GM20000 (cell line): ENCODE measurements at places on chromosomes 11 and 22.

- no peak for DNase-seq
These were observed 92.1 kb downstream of the PARVA start for GRCh38 chr11:12469451-12469850.

DNA sequence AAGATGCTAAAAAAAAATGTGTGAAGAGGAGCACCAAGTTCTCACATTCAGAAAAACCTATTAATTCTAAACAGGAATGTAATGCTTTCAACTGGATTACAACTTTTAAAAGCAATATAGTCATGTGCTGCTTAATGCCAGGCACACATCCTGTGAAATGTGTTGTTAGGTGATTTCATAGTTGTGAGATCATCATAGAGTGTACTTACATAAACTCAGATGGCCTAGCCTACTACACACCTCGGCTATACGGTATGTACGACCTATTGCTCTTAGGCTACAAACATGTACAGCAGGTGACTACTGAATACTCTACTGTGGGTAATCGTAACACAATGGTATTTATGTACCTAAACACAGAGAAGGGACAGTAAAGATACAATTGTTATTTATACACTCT lies 142.3 kb downstream of the RBFOX2 start:
- no peak for DNase-seq

- DNase-seq = no peak
These were observed 207.6 kb downstream of the CWF19L2 start for GRCh38 chr11:107250017-107250416.

DNA sequence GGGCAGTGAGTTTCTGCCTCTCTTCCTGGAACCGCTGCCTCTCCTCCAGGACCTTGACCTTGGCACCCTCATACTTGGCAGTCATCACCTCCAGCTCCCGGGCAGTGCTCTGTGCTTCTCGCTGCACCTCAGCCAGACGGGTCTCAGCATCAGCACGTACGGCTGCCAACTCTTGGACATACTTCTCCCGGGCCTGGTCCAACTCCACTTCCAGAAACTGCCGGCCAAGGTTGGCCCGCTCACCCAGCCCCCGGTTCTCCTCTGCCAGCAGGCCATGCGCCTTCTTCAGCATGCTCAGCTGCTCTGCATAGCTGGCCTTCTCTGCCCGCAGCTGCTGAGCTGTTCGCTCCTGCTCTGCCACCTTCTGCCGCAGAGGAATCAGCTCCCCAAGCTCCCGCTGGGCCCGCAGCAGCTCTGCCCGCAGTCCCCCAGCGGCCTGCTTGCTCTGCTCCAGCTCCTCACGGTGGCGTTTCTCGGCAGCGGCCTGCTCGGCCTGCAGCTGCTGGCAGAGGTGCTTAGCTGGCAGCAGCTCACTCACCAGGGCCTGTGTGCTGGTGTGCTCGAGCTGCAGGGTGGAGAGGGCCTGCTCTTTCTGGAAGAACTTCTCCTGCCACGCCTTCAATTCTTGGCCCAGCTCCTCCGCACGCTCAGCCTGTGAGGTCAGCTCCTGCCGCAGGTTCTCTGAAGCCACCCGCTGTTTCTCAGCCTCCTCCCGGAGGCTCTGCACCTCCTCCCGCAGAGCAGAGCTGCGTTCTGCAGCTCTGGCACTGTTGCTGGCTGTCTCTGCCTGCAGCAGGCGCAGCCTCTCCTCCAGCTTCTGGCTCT lies 14.4 kb downstream of the IL18BP start:
- DNase-seq = no peak

- DNase-seq = no peak
These were observed 2.2 kb downstream of the PIDD1 start for GRCh38 chr11:802693-803466.

DNA sequence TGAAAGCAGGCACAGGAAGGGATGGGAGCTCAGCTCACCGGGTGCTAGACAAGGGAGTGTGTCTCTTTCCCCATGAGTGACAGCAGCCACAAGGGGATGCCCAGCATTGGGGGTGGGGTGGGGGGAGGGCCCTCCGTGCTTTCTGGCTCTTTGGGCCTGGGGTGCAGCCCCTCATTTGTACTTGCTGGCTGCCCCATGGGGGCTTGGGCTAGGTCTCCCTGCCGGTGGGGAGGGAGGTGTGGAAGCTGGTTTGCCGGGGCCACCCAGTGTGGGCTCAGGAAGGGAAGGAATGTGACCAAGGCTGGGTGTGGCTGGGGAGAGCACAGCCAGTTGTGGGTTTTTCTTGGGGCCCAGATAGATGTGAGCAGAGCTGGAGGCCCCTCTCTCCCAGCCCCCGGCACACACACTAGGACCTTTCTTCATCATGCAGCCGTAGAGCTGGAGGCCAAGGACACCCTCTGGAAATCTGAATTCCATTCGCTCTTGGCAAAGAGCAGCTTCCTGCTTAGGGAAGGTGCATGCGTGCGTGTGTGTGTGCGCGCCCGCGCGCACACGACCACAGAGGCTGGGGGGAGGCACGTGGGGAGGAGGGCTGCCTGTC lies 25.8 kb downstream of the KCNQ1OT1 start:
- no peak for DNase-seq

- no peak for DNase-seq
These were observed 22.4 kb downstream of the SIK2 start for GRCh38 chr11:111624608-111625007.

- peak; percentile 92 for DNase-seq
These were observed 6.9 kb downstream of the CDC42EP1 start for GRCh38 chr22:37566903-37567798.

- DNase-seq = no peak
These were observed 1.5 kb downstream of the KRTAP5-5 start for GRCh38 chr11:1631066-1631568.

- no peak for DNase-seq
These were observed 49.0 kb downstream of the RPUSD4 start for GRCh38 chr11:126162306-126163030.
